Effector memory CD4-positive, alpha-beta T cell (primary cell): ENCODE measurements at places on chromosomes 4 and X.

- H3K27ac ChIP-seq: no peak overlapping the region
- peaks cover 10% of the 10 kb centered on the region for H3K27me3 ChIP-seq
- no peaks in the 10 kb centered on the region for H3K36me3 ChIP-seq
- H3K4me1 ChIP-seq: no peaks in the 10 kb centered on the region
- DNase-seq: no peak
These were observed 4.4 kb downstream of the ADGRL3 start for GRCh38 chr4:61204353-61205060.

DNA sequence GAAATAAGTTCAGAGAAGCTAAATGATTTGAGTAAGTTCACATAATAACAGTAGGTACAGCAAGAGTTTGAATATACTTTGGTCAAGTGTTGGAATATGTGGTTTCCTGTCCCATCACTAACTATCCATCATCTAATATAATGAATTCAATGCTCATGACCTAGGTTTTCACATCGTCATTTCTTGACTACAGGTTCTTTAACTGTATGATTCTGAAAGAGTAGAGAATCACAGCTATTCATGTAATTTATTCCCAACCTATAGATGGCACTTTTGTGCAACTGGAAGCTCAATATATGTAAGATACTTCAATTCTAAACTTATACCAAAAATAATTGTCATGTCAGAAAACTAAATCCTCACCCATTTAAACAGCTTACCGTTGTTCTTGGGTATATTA lies 53.1 kb downstream of the TIGD2 start:
- no peak overlapping the region for H3K4me3 ChIP-seq
- no peaks in the 10 kb centered on the region for H3K4me1 ChIP-seq
- no peaks in the 10 kb centered on the region for H3K36me3 ChIP-seq
- no peaks in the 10 kb centered on the region for H3K27me3 ChIP-seq
- no peak for DNase-seq

- DNase-seq: peak; percentile 32
- no peaks in the 10 kb centered on the region for H3K36me3 ChIP-seq
- H3K27ac ChIP-seq: peak overlapping the region; percentile 90
- peak overlapping the region; percentile 70 for H3K4me3 ChIP-seq
- H3K4me1 ChIP-seq: peaks cover 15% of the 10 kb centered on the region
These were observed 35.9 kb downstream of the ANKRD17 start for GRCh38 chr4:73222466-73223257.

- no peak for DNase-seq
- H3K27ac ChIP-seq: no peak overlapping the region
- H3K4me3 ChIP-seq: no peak overlapping the region
These were observed 231.9 kb upstream of the INTU start for GRCh38 chr4:127400731-127401346.

DNA sequence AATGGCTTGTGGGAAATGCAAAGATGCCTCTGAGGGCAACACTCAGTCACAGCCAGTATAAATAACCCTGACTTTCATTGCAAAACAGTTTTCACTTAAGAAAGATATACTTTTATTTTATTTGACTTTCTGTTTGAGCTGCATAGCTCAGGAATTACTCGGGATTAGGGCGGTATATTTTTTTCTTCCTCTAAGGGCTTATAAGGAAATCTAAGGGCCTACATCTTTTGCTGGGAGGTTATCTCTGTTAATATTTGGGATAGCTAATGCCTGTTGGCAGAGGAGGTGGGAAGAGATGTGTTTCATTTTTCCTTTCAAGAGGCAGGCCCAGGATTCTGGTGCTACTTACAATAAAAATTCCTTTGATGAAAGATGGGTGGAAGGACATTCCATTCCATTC lies 28.8 kb upstream of the EGFL6 start:
- H3K4me1 ChIP-seq: no peaks in the 10 kb centered on the region
- no peaks in the 10 kb centered on the region for H3K36me3 ChIP-seq
- no peak for DNase-seq
- H3K4me3 ChIP-seq: no peak overlapping the region
- no peak overlapping the region for H3K27ac ChIP-seq

GRCh38 chr4:17323554-17324385 lies 188.1 kb downstream of the QDPR start:
- H3K27ac ChIP-seq: no peak overlapping the region
- H3K4me3 ChIP-seq: no peak overlapping the region
- H3K4me1 ChIP-seq: peaks cover 8% of the 10 kb centered on the region
- no peaks in the 10 kb centered on the region for H3K27me3 ChIP-seq
- H3K36me3 ChIP-seq: no peaks in the 10 kb centered on the region

GRCh38 chrX:42823443-42823842 lies 45.5 kb upstream of the PPP1R2C start:
- no peaks in the 10 kb centered on the region for H3K4me1 ChIP-seq
- H3K4me3 ChIP-seq: no peak overlapping the region
- H3K36me3 ChIP-seq: no peaks in the 10 kb centered on the region
- no peak for DNase-seq
- no peaks in the 10 kb centered on the region for H3K27me3 ChIP-seq
- no peak overlapping the region for H3K27ac ChIP-seq

DNA sequence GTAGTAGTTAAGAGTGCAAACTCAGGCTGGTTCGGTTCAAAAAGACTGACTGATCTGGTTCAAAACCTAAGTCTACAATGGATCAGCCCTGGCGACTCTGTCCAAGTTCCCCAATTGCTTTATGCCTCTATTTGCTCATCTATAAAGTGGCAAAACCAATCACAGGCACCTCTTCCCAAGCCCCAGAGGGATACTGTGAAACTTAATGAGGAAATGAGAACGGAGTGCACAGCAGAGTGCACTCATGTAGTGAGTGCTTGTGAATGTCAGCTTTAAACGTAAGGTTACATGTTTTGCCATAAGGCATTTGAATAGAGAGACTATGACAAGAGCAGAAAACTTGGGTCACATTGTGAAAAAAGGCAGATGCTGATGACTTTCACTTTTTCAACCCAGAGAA lies 199.7 kb upstream of the KLF3 start:
- no peak overlapping the region for H3K27ac ChIP-seq
- H3K4me3 ChIP-seq: no peak overlapping the region

DNA sequence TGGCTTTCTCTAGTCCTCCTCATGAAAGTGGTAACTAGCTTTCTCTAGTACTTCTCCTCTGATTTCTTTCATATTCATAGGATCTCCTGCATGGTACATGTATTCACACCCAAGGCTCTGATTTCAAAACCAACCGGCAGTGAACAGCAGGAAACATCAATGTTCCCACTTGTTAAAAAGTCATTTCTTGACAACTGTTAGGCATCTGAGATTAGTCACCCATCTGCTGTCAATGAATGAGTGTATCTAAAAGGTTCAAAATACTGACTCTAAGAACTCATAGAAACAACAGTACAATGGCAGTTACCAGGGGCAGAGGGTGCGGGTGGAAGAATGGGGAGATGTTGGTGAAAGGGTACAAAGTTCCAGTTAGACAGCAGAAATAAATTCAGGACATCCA lies 31.5 kb upstream of the PUDP start:
- no peak for DNase-seq
- no peaks in the 10 kb centered on the region for H3K4me1 ChIP-seq
- no peak overlapping the region for H3K27ac ChIP-seq
- no peaks in the 10 kb centered on the region for H3K27me3 ChIP-seq

DNA sequence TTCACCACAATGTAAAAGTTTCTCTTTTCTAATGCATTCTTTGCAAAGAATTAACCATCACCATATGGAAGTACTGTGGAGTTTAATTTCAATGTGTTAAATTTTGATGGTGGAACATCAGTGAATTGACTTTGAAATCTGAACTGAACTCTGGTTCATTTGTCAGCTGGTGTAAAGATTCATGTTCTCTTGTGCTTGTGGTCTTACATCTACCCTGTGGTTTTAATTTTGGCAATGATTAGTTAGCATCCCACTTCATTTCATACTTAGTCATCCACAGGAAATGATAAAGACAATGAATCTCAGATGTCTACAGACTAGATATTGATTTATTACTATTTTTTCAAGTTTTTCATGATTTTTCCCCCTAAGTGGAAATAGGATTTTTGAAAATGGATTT lies 77.8 kb downstream of the GRID2 start:
- no peaks in the 10 kb centered on the region for H3K36me3 ChIP-seq
- no peaks in the 10 kb centered on the region for H3K4me1 ChIP-seq
- no peaks in the 10 kb centered on the region for H3K27me3 ChIP-seq
- H3K4me3 ChIP-seq: no peak overlapping the region
- no peak overlapping the region for H3K27ac ChIP-seq
- no peak for DNase-seq

- H3K4me1 ChIP-seq: no peaks in the 10 kb centered on the region
- no peak overlapping the region for H3K4me3 ChIP-seq
- no peaks in the 10 kb centered on the region for H3K27me3 ChIP-seq
- no peak for DNase-seq
- no peak overlapping the region for H3K27ac ChIP-seq
These were observed 6.9 kb downstream of the PSAPL1 start for GRCh38 chr4:7427831-7428260.

DNA sequence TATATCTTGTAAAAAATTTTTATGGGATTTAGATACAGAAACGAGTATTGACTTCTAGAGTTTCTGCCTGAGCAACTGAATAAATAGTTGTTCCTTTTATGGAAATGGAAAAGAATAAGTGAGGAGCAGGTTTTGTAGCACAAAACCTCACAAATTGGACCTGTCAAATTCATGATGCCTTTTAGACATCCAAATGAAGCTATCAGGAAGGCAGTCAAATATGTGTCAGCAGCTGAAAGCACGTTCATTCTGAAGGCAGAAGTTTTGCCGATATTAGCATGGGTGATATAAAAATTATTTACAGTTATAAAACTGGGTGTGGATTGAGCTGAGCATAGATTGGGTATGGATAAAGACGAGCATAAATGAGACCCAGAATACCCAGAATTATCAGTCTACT lies 374.0 kb downstream of the EPHA5 start:
- no peak overlapping the region for H3K27ac ChIP-seq
- H3K4me1 ChIP-seq: no peaks in the 10 kb centered on the region
- H3K4me3 ChIP-seq: no peak overlapping the region
- H3K27me3 ChIP-seq: no peaks in the 10 kb centered on the region

GRCh38 chr4:8403173-8403753 lies 37.3 kb downstream of the ACOX3 start:
- no peaks in the 10 kb centered on the region for H3K27me3 ChIP-seq
- H3K36me3 ChIP-seq: peaks cover 11% of the 10 kb centered on the region
- no peaks in the 10 kb centered on the region for H3K4me1 ChIP-seq
- no peak overlapping the region for H3K4me3 ChIP-seq
- no peak overlapping the region for H3K27ac ChIP-seq

- no peaks in the 10 kb centered on the region for H3K36me3 ChIP-seq
- no peak overlapping the region for H3K4me3 ChIP-seq
- no peak for DNase-seq
- H3K4me1 ChIP-seq: no peaks in the 10 kb centered on the region
These were observed 51.3 kb upstream of the LEF1 start for GRCh38 chr4:108219998-108220397.

- no peak within 1 kb of the TSS for H3K4me3 ChIP-seq
- peaks cover 6% of the 10 kb centered on the region for H3K4me1 ChIP-seq
- no peak within 1 kb of the TSS for H3K27ac ChIP-seq
These were observed at the start of gene SORCS2 for GRCh38 chr4:7192252-7193029. Gene SORCS2 (plus strand): TSS chr4:7192538.

GRCh38 chrX:101986586-101986985 lies 54.8 kb upstream of the ZMAT1 start:
- no peak for DNase-seq
- H3K4me3 ChIP-seq: no peak overlapping the region
- no peaks in the 10 kb centered on the region for H3K27me3 ChIP-seq
- H3K27ac ChIP-seq: no peak overlapping the region
- H3K36me3 ChIP-seq: no peaks in the 10 kb centered on the region
- H3K4me1 ChIP-seq: no peaks in the 10 kb centered on the region

- no peak overlapping the region for H3K27ac ChIP-seq
- H3K36me3 ChIP-seq: no peaks in the 10 kb centered on the region
- peaks cover 12% of the 10 kb centered on the region for H3K27me3 ChIP-seq
- H3K4me1 ChIP-seq: no peaks in the 10 kb centered on the region
These were observed 2.2 kb downstream of the KIT start for GRCh38 chr4:54659749-54660535.

- no peaks in the 10 kb centered on the region for H3K4me1 ChIP-seq
- no peak for DNase-seq
- H3K36me3 ChIP-seq: no peaks in the 10 kb centered on the region
- H3K27me3 ChIP-seq: no peaks in the 10 kb centered on the region
- H3K27ac ChIP-seq: no peak overlapping the region
These were observed 411.8 kb upstream of the PCDH10 start for GRCh38 chr4:132737344-132737743.

GRCh38 chrX:24468245-24468644 lies 3.2 kb downstream of the PDK3 start:
- no peaks in the 10 kb centered on the region for H3K36me3 ChIP-seq
- H3K4me3 ChIP-seq: no peak overlapping the region
- H3K27me3 ChIP-seq: no peaks in the 10 kb centered on the region
- DNase-seq: no peak

- no peak for DNase-seq
- H3K27me3 ChIP-seq: peaks cover 10% of the 10 kb centered on the region
- no peaks in the 10 kb centered on the region for H3K4me1 ChIP-seq
- H3K36me3 ChIP-seq: no peaks in the 10 kb centered on the region
These were observed 2.9 kb upstream of the FAT1 start for GRCh38 chr4:186726426-186727168.

- H3K27me3 ChIP-seq: no peaks in the 10 kb centered on the region
- no peak overlapping the region for H3K27ac ChIP-seq
- H3K4me1 ChIP-seq: no peaks in the 10 kb centered on the region
- DNase-seq: no peak
- H3K36me3 ChIP-seq: no peaks in the 10 kb centered on the region
These were observed 90.0 kb upstream of the ADRA2C start for GRCh38 chr4:3676196-3676595.

- peak overlapping the region; percentile 85 for H3K27ac ChIP-seq
- no peaks in the 10 kb centered on the region for H3K27me3 ChIP-seq
- peaks cover 23% of the 10 kb centered on the region for H3K36me3 ChIP-seq
- H3K4me3 ChIP-seq: peak overlapping the region; percentile 78
- H3K4me1 ChIP-seq: peaks cover 14% of the 10 kb centered on the region
These were observed 1.0 kb downstream of the AGA start for GRCh38 chr4:177441061-177441802.

- H3K4me3 ChIP-seq: no peak overlapping the region
- peaks cover under 1% of the 10 kb centered on the region for H3K4me1 ChIP-seq
- H3K36me3 ChIP-seq: no peaks in the 10 kb centered on the region
- DNase-seq: no peak
- no peaks in the 10 kb centered on the region for H3K27me3 ChIP-seq
These were observed 125.9 kb upstream of the PJA1 start for GRCh38 chrX:69291116-69291515.

DNA sequence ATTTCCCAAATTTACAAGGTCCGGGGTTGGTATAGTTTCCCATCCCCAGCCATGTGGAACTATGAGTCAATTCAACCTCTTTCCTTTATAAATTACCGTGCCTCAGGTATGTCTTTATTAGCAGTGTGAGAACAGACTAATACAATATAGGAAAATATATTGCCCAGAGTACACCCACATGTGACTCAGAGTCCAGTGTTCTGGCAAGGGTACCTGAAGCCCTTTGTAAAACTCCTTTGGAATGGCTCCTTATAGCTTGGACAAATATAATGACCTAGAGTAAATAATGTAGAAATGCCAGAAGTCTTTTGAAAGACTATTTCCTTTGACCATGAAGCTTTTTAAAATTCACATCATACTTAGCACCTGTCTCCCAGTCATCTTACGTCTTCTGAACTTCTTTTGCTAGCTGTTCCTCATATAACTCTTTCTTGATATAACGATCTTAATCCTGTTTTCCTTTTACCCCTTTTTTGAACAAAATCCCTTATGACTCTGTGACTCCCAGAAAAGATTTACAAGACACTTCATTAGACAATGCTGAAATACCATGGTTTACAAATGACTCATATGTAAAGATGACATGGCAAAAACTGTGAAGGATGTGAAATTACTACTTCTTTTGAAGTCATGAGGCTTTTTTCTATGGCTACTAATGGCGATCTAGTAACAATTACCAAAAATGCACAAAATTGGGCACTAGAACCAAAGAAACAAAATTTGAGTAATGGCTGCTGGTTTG lies 408.9 kb downstream of the NAP1L3 start:
- no peak for DNase-seq
- no peak overlapping the region for H3K27ac ChIP-seq
- no peaks in the 10 kb centered on the region for H3K4me1 ChIP-seq
- no peaks in the 10 kb centered on the region for H3K36me3 ChIP-seq
- H3K27me3 ChIP-seq: no peaks in the 10 kb centered on the region
- no peak overlapping the region for H3K4me3 ChIP-seq
